ENCODE measurements at places on chromosomes 7 and 10.

DNA sequence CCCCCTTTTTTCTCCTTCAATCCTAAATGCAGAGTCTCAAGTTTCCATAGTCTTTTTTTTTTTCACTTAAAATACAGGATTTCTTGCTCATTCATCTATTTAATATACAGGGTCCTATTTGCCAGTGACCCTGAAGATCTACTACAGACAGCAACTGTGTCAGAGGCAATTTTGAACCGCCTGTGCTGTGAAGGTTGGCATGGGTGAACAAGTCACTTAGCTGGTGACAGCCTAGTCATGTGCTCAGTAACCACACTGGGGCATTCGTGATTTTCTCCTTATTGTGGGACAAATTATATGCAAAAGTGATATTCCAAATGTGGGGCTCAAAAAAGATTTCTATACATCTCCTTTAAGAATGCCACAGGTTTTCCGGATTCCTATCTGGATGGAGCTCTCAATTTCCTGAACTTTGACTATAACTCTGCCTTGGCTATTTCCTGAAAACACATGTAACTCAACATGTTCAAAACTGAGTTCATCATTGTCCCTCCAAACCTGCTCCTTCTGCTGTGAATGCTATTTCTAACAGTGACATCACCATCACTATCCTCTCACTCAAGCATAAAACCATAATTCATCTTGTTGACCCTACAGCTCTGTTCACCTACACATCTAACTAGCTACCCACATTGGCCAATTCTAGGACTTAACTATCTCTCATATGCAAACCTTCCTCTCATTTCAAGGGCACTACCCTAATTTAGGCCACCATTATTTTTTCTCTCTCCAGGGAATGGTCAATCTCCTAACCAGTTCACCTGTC, 36.7 kb downstream of the CDK6 start:
- peak; percentile 44 for DNase-seq

- DNase-seq: no peak
These were observed 120.7 kb upstream of the FAM3C start for GRCh38 chr7:121516821-121517220.

GRCh38 chr7:91013078-91013477, 251.2 kb upstream of the FZD1 start:
- no peak for DNase-seq

GRCh38 chr7:159158888-159159405, 14.3 kb upstream of the VIPR2 start:
- DNase-seq: no peak

GRCh38 chr7:74583630-74584029, 73.9 kb upstream of the GTF2I start:
- no peak for DNase-seq

- DNase-seq: peak; percentile 5
These were observed 31.6 kb upstream of the LYZL1 start for GRCh38 chr10:29257106-29257783.

DNA sequence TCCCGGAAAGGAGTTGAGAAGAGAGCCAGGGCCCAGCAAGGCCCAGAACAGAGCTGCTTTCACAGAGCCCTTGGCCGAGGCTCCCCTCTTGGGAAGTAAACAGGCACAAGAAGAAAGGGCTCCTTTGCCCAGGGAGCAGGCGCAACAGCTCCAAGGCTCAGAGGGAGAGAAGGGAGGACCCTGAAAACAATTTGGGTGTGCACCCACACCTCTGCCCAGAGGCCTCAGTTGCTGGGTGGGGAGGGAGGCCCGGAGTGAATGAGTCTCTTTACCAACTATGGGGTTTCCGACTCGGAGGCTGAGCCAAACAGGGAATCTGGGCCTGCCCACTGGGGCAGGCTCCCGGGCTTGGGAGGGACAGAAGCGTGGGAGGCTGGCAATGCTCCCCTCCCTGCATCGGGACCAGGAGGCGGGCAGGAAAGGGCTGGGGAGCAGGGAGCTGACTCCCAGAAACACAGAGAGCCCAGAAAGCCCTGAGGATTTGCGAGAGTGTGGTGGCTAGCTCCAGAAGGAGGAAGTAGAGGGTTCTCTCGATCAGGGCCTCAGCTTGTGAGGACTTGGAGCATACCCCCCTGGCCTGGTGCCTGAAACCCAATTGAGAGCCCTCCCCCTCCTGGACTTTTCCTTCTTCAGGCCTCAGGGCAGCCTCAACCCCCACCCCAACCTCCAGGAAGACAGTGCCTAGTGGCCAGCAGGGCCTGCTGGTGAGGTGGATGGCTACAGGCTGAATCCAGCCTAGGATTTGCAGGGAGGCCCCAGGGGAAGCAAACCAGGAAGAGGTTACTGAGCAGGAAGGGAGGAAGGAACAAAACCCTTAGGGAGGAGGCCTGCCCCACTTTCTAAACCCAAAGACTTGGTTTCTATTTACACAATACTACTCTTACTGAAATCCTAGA, 6.2 kb downstream of the C10orf105 start:
- peak; percentile 21 for DNase-seq

GRCh38 chr10:78630944-78631838, 437.6 kb upstream of the ZMIZ1 start:
- no peak for DNase-seq

GRCh38 chr7:46776790-46777189, 805.1 kb downstream of the TNS3 start:
- peak; percentile 32 for DNase-seq

DNA sequence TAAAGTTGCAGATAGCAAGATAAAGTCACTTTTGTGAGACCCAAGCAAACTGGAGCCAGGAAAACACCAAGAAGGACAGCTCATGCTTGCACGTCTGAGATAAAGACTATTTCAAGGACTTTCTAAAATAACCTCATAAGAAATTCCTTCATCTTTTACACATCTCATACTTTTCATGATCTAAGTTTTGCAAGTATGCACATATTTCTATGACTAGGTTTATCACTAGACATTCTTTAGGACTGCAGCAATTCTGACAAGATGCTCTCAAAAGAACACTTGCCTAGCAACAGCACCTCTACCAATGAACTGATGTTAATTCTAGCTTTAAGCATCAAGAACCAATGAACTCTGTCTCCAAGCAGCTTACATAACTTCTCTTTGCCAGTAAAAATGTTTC, 457.6 kb downstream of the SEMA3D start:
- DNase-seq: peak; percentile 2

GRCh38 chr10:11505639-11506038, 105.8 kb downstream of the USP6NL start:
- no peak for DNase-seq

DNA sequence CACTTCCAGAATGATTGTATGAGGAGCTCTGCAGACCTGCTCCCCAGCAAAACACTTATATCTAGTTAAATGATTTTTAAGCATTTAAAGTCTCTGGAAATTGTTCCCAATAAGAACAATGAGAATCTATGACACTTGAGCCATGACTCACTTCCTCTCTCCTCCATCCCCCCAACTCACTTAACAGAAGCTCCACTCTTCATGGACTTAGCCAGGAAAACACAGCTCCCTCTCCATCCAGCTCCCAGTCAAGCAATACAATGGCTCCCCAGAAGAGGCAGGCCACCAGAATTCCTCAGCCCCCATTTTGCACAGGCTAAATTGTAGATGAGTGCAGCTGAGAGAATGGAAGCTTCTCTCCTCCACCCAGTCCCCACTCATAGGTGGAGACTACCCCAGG, 27.0 kb downstream of the AOC1 start:
- DNase-seq: peak; percentile 55

DNA sequence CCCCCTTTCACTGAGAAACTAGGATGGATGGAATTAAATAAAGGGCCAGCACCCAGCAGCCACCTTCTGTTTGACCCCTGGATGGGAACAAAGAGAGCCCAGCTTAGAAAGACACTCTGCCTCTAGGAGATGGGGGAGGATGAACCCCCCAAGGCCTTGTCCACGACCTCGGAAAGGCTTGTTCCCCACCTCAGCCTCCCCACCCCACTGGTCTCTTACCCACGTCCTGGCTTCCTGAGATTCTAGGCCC, 9.7 kb downstream of the ITPRIP start:
- no peak for DNase-seq

DNA sequence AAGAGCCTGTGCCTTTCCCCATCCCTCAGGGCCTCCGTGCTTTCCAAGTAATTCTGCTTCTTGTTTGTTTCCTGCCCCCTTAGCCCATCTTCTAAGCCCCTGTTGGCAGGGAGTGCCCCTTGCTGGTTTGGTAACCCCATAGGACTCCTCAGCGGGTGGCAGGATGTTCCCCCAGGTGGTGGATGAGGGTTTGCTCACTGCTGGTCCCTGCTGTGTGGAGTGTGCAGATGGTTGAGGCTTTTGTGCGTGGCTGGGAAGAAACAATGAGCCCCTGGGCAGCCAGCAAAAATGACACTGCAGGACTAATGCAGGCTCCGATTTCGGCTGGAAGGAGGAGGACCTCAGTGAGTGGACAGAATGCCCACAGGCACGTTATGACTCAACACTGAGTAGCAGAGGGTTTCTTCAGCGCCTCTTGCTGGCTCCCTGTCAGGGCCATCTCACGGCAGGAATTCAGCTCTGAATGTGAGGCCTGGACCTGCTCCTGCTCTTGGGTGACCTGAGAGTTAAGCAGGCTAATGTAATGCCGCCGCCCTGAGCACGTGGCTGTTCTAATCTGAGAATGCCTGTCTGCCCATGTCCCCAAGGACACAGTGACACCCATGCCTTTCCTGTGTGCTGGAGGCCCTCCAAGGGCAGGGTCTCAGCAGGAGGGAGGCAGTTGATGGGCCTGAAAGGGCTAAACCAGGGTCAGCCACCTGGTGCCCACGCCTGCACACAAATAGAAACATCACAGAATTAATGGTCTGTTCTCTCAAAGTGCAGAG, 16.6 kb downstream of the BAG3 start:
- peak; percentile 97 for DNase-seq

GRCh38 chr7:45130910-45131309, 19.4 kb upstream of the TBRG4 start:
- no peak for DNase-seq

- DNase-seq: no peak
These were observed 7.2 kb downstream of the ZNF467 start for GRCh38 chr7:149766135-149766675.

- DNase-seq: no peak
These were observed 886.1 kb downstream of the SORCS1 start for GRCh38 chr10:106278383-106278782.

- peak; percentile 23 for DNase-seq
These were observed 47.4 kb downstream of the ORC5 start for GRCh38 chr7:104160375-104160774.

GRCh38 chr7:21365866-21366624, 61.8 kb upstream of the SP4 start:
- no peak for DNase-seq

DNA sequence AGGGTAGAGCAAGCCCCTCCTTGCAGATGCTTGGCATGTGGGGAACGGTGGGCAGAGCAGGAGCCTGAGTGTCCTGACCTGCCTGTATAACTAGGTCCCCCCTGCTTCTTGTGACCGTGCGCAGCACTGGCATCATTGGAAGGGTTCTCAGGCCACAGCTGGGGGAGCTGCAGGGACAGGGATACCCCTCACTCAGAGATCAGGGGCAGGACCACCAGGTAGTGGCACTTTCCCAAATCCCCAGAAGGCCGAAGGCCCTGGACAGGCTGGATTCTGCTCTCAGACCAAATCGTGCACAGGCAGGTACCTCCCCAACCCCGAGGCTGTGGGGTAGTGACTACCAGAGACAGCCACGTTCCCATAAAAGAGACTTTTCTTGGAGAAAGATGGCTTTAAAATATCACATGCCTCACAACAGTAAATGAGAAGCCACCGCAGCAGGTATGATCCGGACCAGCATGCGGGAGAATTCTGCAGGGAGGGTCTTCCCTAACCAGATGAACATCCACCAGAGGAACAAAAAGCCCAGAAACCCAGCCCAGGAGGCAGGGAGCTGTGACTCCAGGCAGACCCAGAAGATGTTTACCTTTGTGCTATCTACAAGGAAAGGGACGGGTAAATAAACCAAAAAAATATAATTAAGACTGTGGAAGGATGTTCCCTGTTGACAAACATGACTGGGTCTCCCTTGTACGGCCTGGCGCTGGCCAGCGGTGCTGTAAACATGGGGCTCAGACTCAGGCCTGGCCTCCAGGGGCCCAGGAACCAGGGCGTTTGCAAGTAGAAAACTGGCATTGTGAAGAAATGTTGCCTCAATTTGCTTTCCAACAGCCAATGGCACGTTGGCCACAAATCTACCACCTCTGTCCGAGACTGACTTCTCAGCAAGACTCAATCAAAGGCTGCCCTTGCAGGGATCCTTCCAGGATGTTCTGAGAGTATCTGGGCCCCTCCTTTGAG, 180.0 kb downstream of the TNS3 start:
- DNase-seq: no peak

DNA sequence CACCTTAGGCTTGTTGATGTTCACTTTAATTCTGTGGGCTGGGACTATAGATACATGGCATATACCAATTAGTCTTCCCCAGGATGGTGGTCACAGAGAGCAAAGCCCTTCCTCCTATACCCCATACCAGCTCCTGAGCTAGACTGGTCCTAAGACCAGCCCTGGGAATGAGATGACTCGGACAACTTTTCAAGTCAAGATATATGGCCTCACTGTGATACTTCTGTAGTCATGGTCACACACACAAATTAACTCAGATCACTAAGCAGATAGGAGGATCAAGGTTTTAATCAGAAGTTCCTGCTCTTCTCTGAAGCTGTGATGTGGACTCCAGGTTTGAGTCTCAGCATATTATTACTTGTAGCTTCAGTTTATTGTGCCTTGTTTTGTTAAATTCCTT, 53.1 kb downstream of the SLK start:
- no peak for DNase-seq

- DNase-seq: no peak
These were observed 13.7 kb downstream of the CLCN1 start for GRCh38 chr7:143329471-143330170.

GRCh38 chr7:112202816-112203215, 3.4 kb downstream of the DOCK4 start:
- peak; percentile 18 for DNase-seq

GRCh38 chr10:118712930-118713634, 41.7 kb downstream of the CACUL1 start:
- no peak for DNase-seq

GRCh38 chr10:116029826-116030225, 243.2 kb downstream of the GFRA1 start:
- DNase-seq: no peak

- DNase-seq: peak; percentile 79
These were observed 41.8 kb upstream of the WNT16 start for GRCh38 chr7:121286742-121287734.

DNA sequence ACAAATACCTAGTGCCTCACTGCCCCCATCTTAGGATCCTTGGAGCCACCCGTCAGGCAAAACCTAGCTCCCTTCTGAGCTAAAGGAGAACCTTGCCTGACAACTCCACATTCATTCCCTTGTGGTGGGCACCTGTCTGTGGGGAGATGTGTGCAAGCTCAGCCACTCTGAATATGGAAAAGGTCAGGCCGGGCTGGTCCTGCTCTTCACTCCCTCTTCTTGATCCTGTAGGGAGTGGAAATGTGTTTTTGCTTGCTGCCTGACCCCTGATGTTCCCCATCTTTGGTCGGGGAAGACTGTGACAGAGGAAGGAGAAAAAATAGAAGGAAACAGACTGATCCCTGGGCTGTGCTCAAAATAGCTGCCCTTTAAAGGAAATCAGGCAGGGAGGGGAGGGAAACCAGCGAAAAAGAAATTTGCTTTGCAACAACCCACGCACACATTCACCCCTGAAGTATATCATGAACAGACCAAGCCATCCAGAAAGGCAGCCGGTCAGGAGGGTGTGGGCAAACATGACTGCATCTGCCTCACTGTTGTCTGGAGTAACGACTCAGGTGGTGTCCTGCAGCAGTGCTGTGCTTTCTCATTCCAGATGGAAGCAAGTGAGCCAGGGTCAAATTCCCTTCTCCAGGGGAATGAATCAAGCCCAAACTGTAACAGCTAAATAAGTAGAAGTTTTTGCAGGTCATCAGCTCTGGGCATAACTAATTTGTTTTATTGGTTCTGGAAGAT, 74.0 kb downstream of the SCRN1 start:
- peak; percentile 61 for DNase-seq

- no peak for DNase-seq
These were observed 808.9 kb downstream of the CCSER2 start for GRCh38 chr10:85137253-85137652.
